EH (cell line): ENCODE measurements at places on chromosomes 1 and 21.

- no peak for DNase-seq
Measured at GRCh38 chr1:59350521-59350920, 53.6 kb downstream of the FGGY start.

- no peak for DNase-seq
Measured at GRCh38 chr1:164930241-164930640, 371.3 kb downstream of the PBX1 start.

- DNase-seq = peak; percentile 14
Measured at GRCh38 chr1:21622466-21623315, 46.5 kb downstream of the RAP1GAP start.

GRCh38 chr1:234962340-234962989, 166.2 kb downstream of the TOMM20 start:
- DNase-seq = peak; percentile 100

DNA sequence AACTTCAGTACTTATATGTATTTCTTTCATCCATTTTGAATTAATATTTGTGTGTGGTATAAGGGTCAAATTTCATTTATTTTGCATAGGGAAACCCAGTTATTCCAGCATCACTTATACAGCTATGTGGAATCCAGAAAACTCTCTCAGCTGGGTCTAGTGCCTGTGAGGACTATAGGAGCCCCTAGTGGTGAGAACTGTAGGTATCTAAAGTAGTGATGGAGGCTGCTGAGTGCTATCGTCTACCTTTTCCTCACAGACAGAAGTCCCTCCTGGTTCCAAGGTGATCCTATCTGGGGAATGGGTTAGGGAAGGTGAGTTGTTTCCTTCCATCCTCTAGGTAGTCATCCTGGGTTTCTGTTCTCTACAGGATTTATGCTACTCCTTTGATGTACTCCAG, 352.0 kb upstream of the C1orf87 start:
- DNase-seq = peak; percentile 4

- no peak for DNase-seq
Measured at GRCh38 chr1:216420263-216420662, 3.0 kb downstream of the USH2A start.

GRCh38 chr21:38987633-38988508, 182.1 kb downstream of the ETS2 start:
- no peak for DNase-seq

GRCh38 chr1:85464497-85465098, 361 bp downstream of the DDAH1 start:
- peak; percentile 79 for DNase-seq

DNA sequence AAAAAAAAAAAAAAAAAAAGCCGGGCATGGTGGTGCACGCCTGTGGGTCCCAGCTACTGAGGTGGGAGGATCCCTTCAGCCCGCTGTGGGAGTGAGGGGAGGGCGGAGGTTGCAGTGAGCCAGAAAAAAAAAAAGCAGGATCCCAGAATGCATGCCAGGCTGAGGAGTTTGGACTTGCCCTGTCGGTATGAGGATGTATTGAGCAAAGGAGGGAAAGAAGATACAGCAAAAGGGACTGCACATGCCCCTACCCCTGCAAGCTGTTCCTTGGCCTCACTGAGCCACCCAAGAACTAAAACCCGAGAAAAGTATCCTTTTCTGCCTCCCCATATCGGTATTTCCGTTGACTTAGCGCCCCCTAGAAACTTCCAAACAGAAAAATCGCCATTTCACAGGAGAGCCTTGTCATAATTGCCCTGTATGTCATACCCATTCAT, 1.3 kb upstream of the GPATCH4 start:
- no peak for DNase-seq

GRCh38 chr1:33666616-33667015, 194.2 kb downstream of the ZSCAN20 start:
- no peak for DNase-seq

DNA sequence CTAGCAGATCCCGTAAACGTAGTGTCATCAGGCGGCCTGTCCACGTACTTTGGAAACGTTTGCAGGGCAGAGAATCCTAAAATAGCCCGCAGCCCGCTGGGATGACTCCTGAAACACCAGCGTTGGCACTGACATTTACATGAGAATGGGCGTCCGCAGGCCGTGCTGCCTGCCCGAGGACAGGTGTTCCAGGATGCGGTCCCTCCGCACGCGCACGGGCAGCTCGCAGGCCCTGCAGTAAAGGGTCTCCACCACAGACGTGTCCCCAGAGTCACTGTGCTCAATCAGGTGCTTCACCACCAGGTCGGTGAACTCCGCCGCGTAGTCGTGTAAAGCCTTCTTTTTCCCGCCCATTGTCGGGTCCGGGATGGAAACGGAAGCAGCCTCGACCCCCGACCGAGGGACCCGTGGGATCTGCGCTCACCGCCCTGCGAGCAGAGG, 5.8 kb upstream of the CCDC27 start:
- peak; percentile 9 for DNase-seq

GRCh38 chr1:204306076-204306475, 53.7 kb downstream of the PLEKHA6 start:
- DNase-seq = no peak

DNA sequence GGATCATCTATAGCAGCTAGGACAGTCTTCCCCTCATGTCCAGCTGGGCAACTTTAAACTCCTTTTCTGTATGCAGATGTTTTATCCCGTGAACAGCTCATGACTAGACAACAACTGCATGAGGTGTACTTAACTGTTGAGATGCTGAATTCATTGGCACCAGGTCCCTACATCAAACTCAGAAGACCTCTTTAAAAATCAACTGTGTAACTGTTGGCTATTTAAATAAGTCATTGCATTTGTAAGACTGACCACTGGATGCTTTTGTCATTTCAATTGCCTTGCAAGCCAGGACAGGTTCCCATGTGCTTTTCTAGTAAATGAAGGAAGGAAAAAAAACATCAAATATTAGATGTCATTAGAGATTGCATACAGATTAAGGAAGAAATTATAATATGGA, 28.3 kb upstream of the GORAB start:
- DNase-seq = no peak

GRCh38 chr1:93056214-93056613, 22.9 kb upstream of the MTF2 start:
- peak; percentile 48 for DNase-seq

GRCh38 chr1:241612533-241613477, 27.4 kb downstream of the CHML start:
- DNase-seq = peak; percentile 91

- no peak for DNase-seq
Measured at GRCh38 chr1:41883507-41883906, 35.2 kb downstream of the HIVEP3 start.

DNA sequence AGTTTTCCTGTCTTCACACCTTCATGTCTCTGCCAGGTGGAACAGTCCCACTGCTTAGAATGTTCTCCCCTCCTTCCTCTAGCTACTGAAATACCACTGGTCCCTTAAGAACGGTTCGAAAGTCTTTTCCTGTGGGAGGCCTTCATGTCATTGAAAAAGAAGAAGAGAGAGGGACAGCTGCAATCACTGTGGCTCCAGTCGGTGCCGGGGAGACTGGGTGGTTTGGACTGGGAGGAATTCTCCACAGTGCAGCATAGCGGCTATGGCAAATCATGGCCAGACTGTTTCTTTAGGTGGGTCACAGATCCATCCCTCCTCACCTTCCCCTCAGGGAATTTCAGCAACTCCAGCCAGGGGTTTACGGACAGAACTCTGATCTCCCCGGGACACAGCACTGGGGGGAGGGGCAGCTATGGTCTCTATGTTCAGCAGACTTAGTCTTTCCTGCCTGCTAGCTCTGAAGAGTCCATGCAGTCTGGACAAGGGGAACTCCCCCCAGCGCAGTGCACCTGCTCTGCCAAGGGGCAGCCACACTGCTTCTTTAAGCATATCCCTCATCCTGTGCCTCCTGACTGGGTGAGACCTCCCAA, 567.2 kb downstream of the SMYD3 start:
- no peak for DNase-seq

DNA sequence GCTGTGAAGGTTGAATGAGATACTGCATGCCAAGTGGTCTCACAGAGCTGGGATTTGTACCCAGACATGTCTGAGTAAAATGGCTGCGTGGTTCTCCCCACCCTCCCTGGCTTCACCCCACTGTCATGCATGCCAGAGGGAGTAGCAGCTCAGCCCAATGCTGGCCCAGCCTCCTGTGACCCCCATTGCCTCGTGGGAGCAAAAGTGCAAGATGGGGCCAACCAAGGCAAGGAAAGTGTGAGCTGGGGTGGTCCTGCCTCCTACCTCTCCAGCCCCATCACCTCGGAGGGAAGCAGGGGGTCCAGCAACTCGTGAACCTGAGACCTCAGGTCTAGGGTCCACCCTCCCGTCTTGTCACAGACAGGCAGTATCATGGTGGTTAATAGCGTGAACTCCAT, 209.8 kb upstream of the GRIK3 start:
- DNase-seq = no peak

DNA sequence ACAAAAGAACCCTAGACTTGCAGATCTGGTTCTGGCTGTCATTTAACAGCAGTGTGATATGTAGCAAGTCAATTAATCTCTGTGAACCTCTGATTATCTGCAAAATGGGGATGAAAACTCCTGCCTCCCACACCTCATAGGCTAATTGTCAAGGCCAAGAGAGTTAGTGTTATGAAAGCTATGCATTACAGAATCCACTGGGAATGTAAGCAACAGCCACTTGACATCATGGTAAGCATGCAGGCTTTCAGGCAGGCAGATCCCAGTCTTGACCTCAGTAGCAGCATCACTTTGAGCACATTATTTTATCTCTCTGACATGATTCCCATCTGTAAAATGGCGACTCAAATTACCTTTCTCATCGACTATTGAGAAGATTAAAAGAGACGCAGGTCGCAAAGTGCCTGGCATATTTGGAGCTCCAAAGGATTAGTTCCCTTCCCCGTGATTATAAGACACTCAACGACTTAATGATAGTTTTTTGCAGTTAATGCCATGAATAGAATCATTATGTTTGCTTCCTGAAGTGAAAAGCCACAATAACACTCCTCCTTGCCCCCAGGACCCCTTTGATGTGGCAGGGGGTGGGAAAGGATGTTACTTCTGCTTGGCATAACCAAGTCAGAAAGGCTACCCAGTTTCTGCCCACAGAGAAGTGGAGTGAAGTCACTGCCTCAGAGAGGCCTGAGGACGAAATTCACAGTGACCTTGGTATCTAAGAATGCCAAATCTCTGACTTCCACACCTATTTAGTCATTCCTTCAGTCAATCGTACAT, 273.0 kb upstream of the NFIA start:
- no peak for DNase-seq

DNA sequence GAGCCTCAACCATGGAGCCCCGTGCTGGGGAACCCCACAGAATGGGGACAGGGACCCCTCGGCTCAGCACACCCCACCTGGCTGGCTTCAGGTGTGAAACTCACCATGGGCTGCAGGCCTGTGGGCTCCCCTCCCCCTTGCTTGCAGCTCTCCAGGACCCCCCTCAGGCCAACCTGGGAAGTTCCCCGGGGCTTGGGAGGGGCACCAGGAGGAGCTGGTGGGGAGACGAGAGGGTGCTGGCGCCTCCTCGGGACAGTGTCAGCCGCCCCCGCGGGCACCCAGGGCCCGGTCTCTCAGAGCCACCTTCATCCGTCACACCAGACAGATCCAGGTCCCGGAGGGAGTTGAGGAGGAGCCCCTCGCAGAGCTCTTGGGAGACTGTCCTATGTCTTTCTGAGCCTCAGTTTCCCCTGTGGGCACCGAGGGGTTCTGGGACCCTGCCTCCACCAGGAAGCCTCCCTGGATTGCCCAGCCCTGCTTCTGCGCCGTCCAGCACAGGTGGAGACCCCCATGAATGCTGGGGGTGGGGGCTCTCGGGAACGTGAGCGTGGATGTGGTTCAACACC, 657 bp upstream of the TNFRSF18 start:
- no peak for DNase-seq

GRCh38 chr21:45559216-45560105, 17.2 kb upstream of the SLC19A1 start:
- no peak for DNase-seq

- DNase-seq = no peak
Measured at GRCh38 chr1:236288620-236288976, 6.8 kb upstream of the ERO1B start.

DNA sequence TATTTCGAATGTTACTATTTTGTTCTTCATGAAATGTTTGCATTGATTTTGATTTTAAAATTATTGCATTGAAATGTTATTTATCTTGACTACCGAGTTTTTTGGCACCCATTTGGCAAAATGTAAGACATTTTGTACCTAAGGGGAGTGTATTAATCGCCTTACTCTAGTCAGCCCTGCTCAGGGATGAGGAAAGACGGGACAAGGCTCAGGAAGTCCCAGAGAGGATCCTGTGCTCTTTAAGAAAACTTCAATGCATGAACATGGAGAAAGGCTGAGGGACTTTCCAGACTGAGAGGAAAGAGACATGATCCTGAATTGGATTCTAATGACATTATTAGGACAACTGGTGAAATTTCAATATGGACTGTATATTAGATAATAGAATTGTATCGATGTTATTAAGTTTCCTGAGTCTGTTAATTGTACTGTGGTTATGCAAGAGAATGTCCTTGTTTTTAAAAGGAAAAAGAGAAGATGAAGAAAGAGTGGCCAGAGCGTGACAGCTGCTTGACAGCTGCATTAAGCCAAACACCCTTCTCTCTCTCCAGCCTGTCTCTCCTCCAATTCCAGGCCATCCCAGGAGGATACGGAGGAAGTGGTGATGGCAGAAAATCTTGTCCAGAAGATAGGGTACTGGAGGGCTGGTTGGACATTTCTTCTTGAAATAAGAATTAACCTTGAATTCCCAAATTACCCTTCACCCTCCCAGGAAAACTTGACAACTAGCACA, 66.0 kb downstream of the PLEKHA6 start:
- peak; percentile 50 for DNase-seq

DNA sequence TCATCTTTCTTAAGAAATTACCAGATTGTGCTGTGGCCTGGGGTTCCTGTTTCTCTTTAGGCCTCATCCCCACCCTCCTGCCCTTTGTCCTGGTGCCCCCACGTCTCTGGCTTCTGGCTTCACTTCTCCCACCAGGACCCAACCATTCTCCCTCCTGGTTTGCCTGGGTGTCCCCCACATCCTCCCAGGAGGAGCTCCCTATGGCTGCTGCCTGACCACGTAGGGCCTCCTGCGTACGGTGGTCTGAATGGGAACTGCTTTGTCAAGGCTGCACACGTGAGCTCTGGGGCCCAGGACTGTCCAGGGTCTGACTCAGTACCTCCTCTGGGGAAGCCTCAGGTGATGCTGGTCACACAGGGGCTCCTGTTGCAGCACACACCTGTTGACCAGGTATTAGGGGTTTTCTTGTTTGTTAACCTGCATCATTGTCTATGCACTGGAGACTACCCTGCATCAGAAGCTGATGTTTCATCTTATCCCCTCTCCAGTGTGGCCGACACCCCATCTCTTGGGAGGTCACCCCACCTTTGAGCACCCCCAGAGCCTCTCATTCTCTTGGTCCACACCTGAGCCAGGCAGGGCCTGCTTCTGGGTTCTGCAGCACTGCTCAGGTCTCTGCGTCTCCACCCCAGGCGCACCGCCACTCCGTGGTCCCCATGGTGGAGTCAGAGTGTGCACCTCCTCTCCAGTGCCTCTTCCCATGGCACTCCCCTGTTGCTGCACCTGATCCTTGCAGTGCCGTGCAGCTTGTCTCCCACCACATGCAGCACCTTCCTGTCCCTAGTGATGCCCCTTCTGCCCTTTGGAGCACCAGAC, 65.8 kb downstream of the S100B start:
- DNase-seq = no peak
